ENCODE measurements at places on chromosomes 2 and 18. TPM values are rescaled to one million over a fixed set of nuclear protein-coding genes. Genes with fewer than 3 reads are reported as not detected.

The SLC9A4 gene
- total RNA-seq: not detected

The FKBP1B gene
- 8.2 TPM for total RNA-seq

The GPR55 gene
- total RNA-seq: 0.49 TPM

The ASIC4 gene
- 2.5 TPM for total RNA-seq

The FKBP7 gene
- total RNA-seq: 60.6 TPM

The GPR75 gene
- total RNA-seq: not detected

The PELI1 gene
- total RNA-seq: 10.9 TPM

The DNER gene
- total RNA-seq: 5.5 TPM

The GPR17 gene
- total RNA-seq: not detected

The COL6A3 gene
- 0.41 TPM for total RNA-seq

The ABCG8 gene
- total RNA-seq: not detected

The CFC1 gene
- not detected for total RNA-seq

The SKOR2 gene
- not detected for total RNA-seq

The POTEI gene
- total RNA-seq: not detected

The CCDC138 gene
- 13.1 TPM for total RNA-seq

The ANKRD12 gene
- 9.0 TPM for total RNA-seq

The IL1RL1 gene
- total RNA-seq: not detected

The ABCG5 gene
- 0.14 TPM for total RNA-seq

The GAREM1 gene
- total RNA-seq: 2.0 TPM

The ABCB11 gene
- not detected for total RNA-seq

The NDUFV2 gene
- 232 TPM for total RNA-seq

The TGIF1 gene
- total RNA-seq: 500 TPM

The SLC4A5 gene
- 0.84 TPM for total RNA-seq

The NEU2 gene
- not detected for total RNA-seq

The TBR1 gene
- total RNA-seq: not detected

The MGAT5 gene
- total RNA-seq: 28.5 TPM

All from Caki2 (cell line).